Fibroblast of villous mesenchyme (primary cell): ENCODE measurements at places on chromosomes 3 and 15. TPM values are rescaled to one million over a fixed set of nuclear protein-coding genes. Genes with fewer than 3 reads are reported as not detected.
A peak's percentile ranks its signal among the peaks of the same experiment; 100 is the strongest.

- DNase-seq: no peak
These were observed 15.4 kb upstream of the ZNF774 start for GRCh38 chr15:90336705-90337141.

DNA sequence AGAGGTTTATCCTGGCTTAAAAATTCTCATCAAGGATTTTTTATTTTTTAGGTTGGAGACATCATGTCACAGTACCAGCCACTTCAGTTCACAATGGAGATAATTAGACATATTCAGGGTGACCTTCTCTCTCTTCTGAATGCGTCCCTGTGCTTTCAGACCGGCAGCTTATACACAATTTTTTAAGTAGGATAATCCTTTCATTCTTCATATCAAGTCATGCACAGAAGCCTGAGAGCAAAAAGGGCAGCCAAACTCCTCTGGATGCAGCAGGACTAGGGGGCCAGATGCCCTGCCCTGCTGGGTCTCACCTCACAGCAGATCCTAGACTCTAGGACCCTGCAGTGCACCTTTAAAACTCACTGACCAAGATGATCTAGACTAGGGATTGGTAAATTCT lies 210.4 kb downstream of the ERC2 start:
- DNase-seq: no peak

DNA sequence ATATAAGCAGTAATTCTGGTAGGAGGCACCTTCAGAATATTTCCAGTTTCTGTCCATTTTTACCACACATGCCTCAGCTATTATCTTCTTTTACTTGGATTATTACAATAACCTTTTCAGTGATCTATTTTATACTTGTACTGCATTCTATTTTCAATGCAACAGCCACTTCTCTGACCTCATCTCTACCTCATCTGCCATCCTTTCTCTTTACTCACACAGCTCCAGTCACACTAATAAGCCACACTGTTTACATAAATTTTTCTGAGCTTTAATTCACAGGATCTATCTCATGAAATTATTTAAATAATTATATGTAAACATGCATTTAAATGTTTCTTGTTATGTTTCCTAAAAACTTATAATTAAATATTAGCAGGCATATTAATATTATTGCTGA lies 47.3 kb upstream of the BCHE start:
- DNase-seq: no peak

- no peak for DNase-seq
These were observed 255.3 kb downstream of the RBMS3 start for GRCh38 chr3:29536016-29536758.

DNA sequence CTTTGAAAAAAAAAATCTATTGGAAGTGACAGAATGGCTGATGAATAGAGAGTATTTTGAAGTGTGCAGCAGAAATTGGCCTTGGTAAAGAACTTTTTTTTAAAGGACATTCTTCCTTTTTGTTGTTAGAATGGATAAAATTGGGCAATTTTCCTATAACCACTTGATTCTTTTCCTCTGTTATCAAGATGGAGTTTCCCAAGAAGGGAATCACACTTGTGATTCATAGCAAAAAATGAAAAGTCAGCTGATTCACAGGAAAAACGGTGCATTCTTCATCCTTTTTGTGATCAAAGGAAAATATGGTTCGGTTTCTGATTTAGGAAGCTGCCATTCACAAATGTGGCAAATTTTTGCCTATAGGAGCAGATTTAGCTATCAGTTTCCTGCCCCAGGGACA lies 486.8 kb downstream of the GBE1 start:
- DNase-seq: no peak

GRCh38 chr15:62793752-62794144 lies 248.8 kb upstream of the TPM1 start:
- no peak for DNase-seq

- DNase-seq: peak; percentile 46
These were observed 20.1 kb upstream of the LDHAL6B start for GRCh38 chr15:59186501-59186900.

DNA sequence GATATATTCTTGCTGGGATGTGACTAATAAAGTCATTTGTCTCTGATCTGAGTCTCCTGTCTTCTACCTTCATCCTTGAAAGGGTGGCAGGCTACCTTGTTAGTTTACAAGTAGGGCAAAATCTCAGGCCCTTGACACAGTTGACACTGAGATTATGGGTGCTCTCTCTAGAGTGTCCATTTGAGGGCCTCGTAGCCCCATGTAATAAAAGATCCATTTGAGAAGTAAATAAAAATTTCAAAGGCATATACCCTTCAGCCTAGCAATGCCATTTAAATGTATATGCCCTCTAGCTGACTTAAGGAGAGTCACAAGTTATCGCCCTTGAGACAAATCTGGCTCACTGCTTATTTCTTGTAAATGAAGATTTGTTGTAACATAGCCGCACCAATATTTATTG lies 98.6 kb downstream of the TCF12 start:
- DNase-seq: no peak

DNA sequence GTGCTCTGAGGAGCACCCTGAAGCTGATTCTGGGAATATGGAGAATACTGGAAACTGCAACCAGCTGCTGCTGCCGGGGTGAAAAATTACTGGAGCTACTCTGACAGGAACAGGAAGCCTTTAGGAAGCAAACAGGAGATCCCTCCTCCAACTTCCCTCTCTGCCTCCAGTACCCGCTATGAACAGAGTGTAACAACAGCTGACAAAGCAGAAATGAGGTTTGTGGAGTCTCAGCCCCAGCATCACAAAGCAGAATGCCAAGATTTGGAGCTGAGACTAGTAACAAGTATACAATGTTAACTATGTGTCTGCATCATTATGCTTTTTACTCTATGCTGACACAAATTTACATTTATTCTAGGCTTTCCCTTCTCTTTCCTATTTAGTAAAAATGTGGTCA lies 22.7 kb upstream of the PIAS1 start:
- no peak for DNase-seq

- peak; percentile 87 for DNase-seq
These were observed 44.4 kb upstream of the B3GALNT1 start for GRCh38 chr3:161149529-161149928.

DNA sequence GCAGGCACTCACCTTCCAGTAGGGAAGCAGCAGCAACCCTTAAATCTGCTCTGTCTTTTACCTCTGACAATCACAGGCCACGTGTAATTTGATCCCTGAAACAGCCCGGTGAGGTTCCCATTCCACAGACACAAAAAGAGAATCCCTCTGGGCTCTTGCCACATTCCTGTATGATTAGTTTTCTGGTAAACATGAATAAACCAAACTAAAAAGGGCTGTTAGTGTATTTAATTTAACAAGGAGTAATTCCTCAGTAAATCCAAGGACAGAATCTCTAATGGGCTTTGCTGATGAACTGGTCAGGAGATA lies 186.9 kb downstream of the FAM43A start:
- peak; percentile 70 for DNase-seq

DNA sequence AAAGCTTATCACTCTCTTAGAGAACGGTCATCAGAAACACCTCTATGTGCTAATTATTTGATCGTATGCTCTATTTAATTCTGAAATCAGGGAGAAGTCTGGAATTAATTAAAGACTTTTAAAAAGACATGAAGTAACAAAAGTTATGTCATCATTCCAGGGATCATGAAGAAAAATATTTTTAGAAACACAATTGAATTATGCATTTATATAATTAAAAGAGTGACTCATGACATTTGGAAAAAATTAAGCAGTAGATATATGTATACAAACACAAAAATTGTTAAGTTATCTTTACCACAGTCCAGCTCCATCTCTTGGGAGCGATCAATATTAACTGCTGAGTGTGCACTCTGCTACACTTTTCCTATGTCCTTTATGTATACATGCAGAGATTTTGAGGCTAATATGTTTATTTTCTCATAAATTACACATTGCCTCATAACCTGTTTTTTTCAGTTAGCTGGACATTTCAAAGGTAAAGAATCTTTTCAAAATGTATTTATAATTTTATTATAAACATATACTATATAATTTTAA lies 717.7 kb downstream of the GBE1 start:
- DNase-seq: no peak

DNA sequence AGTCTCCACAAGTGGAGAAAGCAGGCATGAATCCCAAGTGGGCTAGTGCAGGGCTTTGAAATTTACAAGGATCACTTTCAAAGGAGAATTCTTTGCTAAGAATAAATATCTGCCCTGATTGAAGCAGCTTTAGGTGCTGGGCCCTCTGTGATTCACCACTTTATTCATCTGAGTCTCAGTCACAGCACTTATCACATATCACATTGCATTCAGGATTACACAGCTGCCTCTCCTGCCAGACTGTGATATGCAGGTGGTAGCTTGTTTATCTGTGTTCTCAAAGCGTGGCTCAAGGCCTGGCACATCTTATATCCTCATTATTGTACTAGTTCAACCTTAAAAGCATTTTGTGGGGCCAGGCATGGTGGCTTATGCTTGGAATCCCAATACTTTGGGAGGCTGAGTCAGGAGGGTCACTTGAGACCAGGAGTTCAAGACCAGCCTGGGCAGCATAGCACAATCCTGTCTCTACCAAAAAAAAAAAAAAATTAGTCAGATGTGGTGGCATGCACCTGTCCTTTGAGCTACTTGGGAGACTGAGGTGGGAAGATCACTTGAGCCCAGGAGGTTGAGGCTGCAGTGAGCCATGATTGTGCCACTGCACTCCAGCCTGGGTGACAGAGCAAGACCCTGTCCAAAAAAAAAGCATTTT lies 156.9 kb upstream of the EIF1B start:
- DNase-seq: no peak

DNA sequence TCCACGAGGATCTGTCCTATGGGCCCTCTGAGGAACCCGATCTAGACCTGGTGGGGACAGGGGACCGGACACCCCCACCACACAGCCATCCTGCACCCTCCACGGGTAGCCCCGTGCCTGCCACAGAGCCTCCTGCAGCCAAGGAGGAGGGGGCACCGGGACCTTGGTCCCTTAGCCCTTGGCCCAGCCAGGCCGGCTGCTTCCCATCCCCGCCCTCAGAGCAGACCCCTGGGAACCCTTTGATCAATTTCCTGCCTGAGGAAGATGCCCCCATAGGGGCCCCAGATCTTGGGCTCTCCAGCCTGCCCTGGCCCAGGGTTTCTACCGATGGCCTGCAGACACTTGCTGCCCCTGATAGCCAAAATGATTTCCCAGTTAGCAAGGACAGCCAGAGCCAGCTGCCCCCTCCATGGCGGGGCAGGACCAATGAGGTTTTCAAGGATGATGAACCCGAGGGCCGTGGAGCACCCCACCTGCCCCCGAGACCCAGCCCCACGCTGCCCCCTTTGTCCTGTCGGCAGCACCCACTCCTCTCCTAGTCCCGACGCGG lies 91.5 kb downstream of the TBC1D2B start:
- no peak for DNase-seq

DNA sequence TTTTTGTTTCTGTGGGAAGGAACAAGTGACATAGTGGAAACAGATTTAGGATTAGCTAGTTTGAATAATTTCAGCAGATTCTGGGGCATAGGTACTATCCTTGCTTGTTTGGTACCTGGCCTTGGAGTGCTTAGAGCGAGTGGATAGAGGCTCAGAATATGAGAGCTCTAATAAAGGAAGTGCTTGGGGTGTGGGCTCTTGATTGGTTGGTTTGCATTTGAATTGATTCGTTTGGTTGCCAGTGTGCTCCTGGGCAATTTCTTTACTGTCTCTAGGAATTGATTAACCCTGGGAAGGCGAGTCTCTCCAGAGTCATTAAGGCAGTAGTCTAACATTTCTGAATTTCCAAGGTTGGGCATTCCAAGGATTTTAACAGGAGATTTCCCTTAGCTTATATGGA lies 98.0 kb downstream of the DTWD1 start:
- no peak for DNase-seq

DNA sequence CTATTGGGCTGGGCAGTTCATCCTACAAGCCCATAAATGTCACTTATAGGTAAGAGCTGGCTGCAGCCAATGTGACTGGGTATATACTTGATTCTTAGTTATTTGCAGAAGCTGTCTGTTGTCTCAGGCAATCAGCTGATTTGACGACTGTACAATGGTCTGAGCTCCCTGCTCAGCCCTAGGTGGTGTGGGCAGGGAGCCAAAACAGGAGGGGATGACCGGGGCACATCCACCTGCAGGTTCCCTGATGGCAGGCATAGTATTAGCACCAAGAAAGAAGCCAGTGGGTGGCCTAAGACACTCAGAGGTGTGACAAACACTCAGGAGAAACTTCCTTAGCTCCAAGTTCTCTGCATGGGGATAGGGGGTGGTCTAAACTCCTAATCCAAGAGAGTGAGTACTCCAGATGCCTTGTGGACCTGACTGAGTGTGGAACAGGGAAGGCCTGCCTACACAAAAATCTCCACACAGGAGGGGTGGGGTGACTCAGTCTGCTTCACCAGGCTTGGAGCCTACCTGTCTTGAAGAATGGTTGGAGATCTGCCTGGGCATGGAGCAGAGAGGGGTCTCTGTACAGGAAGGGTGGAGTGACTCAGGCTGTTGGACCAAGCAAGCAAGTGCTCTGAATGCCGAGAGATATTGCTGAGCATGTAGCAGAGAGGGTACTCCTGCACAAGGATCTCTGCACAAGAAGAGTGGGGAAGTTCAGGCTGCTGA lies 690.4 kb upstream of the NAALADL2 start:
- no peak for DNase-seq

GRCh38 chr15:57554063-57554811 lies 37.5 kb upstream of the MYZAP start:
- DNase-seq: peak; percentile 55

GRCh38 chr15:84685304-84685703 lies 27.3 kb upstream of the NMB start:
- peak; percentile 93 for DNase-seq

DNA sequence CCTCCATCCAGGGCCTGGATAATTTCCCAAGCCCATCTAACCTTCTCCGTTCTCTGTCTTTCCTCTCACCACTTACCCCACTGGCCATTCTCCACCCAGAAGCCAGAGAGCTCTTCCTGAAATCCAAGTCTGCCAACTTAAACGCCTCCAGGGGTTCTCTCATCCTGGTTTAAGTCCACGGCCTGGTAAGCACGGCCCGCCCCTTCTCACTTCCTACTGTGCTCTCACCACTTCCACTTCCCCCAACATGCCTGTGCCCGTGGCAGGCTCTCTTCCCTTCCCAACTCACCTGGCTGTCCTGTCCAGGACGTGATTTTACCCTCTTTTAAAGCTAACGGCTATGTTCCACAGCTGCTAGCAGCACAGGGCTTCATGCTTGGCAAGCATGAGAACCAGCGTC lies 1.7 kb upstream of the CX3CR1 start:
- no peak for DNase-seq

DNA sequence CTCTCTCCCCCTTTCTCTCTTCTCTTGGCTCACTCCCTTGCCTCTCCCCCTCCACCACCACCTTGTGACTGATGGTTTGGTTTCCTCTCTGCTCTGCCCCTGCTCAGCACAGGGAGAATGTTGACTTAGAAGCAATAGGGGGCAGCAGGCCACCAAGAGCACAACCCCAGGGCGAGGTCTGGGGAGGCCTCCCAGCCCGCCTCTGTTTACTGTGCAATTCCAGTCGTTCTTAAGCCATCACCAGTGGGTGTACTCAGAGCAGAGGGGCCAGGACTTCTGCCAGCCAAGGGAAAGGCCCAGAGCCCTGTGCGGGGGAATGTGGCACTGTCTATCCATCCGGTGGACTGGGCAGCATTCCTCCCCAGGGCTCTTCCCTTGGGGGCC lies 5.7 kb upstream of the APEH start:
- DNase-seq: no peak

Gene ABHD2
- total RNA-seq: 41.2 and 43.6 TPM in 2 replicates

Gene MRAS
- total RNA-seq: 46.4 and 53.5 TPM in 2 replicates

Gene SLC9A9
- 2.9 and 3.5 TPM in 2 replicates for total RNA-seq

Gene REC114
- total RNA-seq: not detected in 2 replicates

Gene GTF2A2
- 25.1 and 39.3 TPM in 2 replicates for total RNA-seq

Gene SOX14
- total RNA-seq: not detected in 2 replicates

Gene SKOR1
- 0.32 TPM in 1 of 2 replicates, not detected in the other for total RNA-seq

Gene GOLGA8G
- not detected in 2 replicates for total RNA-seq

Gene LMOD3
- total RNA-seq: not detected in 2 replicates

Gene PLIN1
- under 0.01 and 0.43 TPM in 2 replicates for total RNA-seq
